ENCODE measurements at places on chromosomes 12 and 14.

- DNase-seq, result no peak
Measured at GRCh38 chr12:43267818-43268217, 284.2 kb downstream of the ADAMTS20 start.

- no peak for DNase-seq
Measured at GRCh38 chr12:129877411-129877810, 26.4 kb downstream of the TMEM132D start.

- no peak for DNase-seq
Measured at GRCh38 chr12:5921027-5921909, 23.8 kb downstream of the ANO2 start.

DNA sequence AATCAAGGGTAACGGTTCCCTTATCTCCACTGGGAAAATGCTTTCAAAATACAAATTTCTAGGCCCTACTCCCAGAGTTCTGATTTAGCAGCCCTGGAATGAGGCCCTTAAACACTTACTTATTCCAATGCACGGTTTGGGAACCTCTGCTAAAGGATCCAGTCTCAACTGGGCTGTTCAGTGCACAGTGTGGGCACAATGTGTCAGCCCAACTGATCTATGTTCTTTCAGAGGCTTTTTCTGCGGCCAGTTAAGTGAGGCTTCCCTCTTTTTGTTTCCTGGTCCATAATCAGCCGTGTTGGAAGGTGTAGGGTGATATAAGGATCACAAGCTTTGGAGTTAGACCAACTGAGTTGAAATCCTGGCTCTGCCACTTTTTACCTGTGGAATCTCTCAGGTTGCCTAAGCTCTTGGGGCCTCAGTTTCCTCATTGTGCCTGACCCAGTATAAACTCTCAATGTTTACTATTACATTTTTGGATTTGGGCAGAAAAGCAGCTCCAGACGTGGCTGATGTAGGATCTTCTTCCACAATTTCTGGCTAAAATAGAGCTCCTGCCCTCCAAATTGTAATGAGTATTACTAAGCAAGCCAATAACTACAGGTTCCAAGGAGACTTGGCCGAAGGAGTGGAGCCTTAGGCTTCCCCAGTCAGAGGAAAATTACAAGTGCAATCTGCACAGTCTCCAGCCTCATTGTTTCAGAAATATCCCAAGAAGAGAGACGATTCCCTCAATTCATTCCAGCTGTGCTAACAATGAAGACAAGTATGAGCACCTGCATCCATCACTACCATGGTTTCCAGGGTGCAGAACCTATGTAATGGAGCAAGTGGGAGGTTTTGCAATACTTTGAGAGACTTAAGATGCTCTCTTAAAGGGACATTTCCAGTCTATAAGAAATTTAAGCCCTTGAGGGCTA lies 2.3 kb upstream of the ANGEL1 start:
- no peak for DNase-seq

DNA sequence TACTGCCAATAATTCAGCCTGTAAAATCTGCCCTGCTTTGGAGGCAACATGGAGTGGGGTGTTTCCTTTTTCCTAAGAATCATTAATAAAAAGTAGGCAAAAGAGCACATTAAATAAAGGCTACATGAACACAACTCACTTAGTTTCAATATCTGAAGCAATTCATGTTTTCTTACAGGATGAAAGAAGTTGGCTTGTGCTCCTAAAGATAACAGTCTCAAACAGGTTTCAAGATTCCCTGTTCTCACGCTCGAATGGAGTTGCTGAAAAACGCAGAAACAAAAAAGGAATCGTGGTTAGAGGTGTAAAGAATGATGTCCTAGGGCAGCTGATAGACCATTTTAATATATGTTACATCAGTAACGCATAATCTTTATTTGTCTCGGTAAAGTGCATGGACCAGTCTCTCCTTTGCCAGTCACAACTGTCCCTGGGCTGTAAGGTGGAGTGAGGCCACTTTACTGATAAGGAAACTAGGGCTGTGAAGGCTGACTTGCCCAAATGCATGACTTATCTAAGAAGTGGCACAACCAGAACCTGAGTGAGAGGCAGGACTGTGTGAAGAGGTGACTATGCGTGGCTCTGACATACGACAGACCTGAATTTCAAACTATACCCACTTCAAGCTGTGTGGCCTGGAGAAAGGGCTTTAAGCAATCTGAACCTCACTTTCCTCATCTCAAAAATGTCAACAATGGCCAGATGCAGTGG lies 12.6 kb downstream of the GIT2 start:
- no peak for DNase-seq

- DNase-seq, result no peak
Measured at GRCh38 chr12:28946361-28946760, 202.7 kb upstream of the FAR2 start.
